ENCODE measurements at places on chromosomes 2 and 18.

GRCh38 chr18:50398947-50399346 lies 24.1 kb downstream of the SKA1 start:
- DNase-seq, result no peak

- DNase-seq, result no peak
These were observed 842 bp upstream of the CKAP2L start for GRCh38 chr2:112765251-112765650.

GRCh38 chr2:189454009-189454408 lies 12.7 kb downstream of the WDR75 start:
- DNase-seq, result no peak

- no peak for DNase-seq
These were observed 43.1 kb downstream of the CYRIA start for GRCh38 chr2:16622399-16622968.

- no peak for DNase-seq
These were observed 21.5 kb upstream of the ALKAL2 start for GRCh38 chr2:309148-309953.

Data from activated naive CD4-positive, alpha-beta T cell treated with anti-CD3 and anti-CD28 coated beads, Interleukin-2, amount 50 U/mL, for 16 hours (primary cell).